Suprapubic skin (tissue), 4 donors: ENCODE measurements at places on chromosomes 7 and 10.

DNA sequence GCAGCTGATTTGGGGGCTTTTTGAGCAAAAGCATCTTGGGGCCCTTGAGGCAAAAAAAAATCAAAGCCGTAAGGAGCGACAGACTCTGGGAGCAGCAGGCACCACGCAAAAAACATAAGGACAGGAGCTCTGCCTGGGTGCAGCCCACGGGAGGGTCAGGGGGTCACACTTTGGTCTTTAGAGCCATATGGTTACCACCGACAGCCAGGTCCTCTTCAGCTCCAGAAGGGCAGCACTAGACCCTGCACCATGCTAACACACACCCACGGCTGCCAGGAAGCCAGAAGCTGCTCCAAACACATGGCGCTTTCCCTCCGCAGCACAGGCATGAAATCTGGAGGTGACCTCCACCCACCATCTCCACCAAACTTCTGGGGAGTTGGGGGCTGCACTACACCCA is 47.1 kb downstream of the RSU1 start:
- no peaks in the 10 kb centered on the region for H3K36me3 ChIP-seq
- no peak overlapping the region for H3K4me3 ChIP-seq
- no peak overlapping the region for H3K27ac ChIP-seq
- no peak for DNase-seq
- no peaks in the 10 kb centered on the region for H3K27me3 ChIP-seq

DNA sequence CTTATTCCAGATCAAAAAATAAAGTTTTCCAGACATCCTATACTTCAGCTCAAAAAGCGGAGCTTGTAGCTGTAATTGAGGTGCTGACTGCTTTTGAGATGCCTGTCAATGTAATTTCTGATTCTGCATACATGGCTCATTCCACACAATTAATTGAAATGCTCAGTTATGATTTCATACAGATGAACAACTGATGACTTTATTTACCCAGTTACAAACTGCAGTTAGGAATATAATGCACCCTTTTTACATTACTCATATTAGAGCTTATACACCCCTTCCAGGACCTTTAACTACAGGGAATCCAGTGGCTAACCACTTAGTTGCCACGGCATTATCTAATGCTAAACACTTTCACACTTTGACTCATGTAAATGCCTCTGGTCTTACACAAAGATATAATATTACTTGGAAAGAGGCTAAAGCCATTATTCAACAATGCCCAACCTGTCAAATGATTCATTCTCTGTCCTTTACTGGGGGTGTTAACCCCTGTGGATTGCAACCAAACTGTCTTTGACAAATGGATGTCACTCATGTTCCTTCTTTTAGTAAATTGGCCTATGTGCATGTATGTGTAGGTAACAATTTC is 147.3 kb downstream of the ZNF33B start:
- DNase-seq, result no peak
- no peak overlapping the region for H3K27ac ChIP-seq
- H3K36me3 ChIP-seq, result no peaks in the 10 kb centered on the region
- no peaks in the 10 kb centered on the region for H3K27me3 ChIP-seq
- no peak overlapping the region for H3K4me3 ChIP-seq
- H3K4me1 ChIP-seq, result no peaks in the 10 kb centered on the region

GRCh38 chr7:45203936-45204445 is 46.4 kb downstream of the RAMP3 start:
- H3K36me3 ChIP-seq, result no peaks in the 10 kb centered on the region
- H3K27ac ChIP-seq, result no peak overlapping the region
- peak overlapping the region; percentile 32 for H3K4me3 ChIP-seq

DNA sequence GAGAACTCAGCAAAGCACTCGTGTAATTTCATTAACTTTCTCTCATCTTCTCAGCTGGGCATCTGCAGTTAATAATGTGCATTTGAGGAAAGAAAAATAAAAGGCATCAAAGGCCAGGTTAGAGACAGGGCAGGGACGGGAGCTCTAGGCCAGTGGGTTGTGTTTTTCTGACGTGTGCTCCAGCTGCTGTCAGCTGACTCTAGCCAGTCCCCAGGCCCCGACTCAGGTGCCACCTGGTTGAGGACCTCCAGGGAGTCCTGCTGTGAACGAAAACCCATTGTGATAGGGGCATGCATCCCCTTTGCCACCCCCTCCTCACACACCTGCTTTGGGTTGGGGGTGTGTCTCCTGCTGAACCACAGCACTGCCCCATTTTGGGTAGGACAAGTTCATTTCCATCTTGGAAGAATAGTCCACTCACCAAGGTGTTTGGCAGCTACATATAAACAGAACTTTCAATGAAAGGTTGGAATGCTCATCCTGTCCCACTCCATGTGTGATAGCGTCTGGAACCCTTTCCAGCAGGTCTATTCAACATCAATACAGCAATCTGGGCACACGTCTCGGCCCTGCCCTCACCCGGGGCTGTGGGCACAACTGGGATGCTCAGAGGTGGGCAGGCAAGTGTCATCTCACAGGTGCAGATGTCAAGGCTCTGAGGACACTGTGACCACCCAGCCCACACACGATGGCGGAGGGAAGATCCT is 146.1 kb upstream of the FAM20C start:
- no peaks in the 10 kb centered on the region for H3K27me3 ChIP-seq
- H3K4me3 ChIP-seq, result no peak overlapping the region
- no peak overlapping the region for H3K27ac ChIP-seq
- peak; percentile 60 for DNase-seq

GRCh38 chr7:150818971-150819370 is 18.4 kb downstream of the TMEM176A start:
- H3K36me3 ChIP-seq, result no peaks in the 10 kb centered on the region
- no peaks in the 10 kb centered on the region for H3K4me1 ChIP-seq
- no peak overlapping the region for H3K27ac ChIP-seq
- H3K27me3 ChIP-seq, result no peaks in the 10 kb centered on the region
